ENCODE measurements at places on chromosomes 1 and 21.
A peak's percentile ranks its signal among the peaks of the same experiment; 100 is the strongest.

DNA sequence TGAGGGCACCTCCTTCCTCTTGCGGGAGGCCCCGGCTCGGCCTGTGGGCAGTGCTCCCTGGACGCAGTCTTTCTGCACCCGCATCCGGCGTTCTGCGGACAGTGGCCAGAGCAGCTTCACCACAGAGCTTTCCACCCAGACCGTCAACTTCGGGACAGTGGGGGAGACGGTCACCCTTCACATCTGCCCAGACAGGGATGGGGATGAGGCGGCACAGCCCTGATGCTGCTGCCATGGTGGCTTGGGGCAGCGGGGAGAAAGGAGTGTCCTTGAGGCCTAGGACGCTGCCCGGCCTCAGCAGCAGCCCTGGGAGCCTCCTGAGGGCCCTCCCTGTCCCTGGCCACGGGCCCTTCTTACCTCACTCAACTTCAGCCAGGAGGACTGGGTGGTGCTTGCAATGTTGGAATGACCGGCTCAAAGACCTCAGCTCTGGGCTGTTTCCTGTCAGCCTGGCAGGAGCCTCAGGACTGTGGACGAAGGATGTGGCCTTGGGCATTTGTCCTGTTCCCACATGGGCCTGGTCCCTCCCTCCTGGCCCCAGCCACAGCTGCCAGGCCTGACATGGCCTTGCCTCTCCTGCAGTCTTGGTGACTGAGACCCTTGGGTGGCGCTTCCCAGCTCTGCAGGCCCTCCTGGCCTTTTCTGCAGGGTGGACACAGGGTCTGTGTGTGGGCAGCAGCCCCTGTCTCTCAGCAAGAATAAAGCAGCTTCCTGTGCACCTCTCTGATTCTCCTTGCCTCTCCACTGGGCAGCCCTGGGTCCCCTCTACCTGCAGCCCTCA is 45.9 kb downstream of the TRIM11 start:
- no peak for DNase-seq

DNA sequence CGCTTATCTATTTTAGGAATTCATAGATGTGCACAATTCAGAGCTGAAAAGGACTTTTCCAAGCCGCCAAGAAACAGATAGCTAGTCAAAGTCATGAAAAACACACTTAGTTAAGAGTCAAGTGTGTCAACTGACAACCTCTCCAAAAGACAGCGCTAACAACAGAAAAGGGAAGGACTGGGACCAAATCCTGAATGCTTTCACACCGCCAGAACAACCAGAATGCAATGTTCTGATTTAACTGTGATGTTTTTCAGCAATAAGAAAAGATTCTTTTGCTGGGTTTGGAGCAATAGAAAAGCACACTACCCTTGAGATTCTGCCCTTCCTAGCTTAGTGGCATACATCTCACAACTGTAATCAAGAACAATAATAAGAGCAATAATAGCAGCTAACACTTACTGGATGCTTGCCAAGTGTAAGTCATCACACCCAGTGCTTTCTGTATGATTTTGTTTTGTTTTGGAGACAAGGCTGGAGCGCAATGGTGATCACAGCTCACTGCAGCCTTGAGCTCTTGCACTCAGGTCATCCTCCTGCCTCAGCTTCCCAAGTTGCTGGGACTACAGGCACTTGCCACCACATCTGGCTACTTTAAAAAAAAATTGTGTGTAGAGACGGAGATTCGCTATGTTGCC is 33.9 kb upstream of the SDC3 start:
- no peak for DNase-seq

GRCh38 chr1:92342401-92342800 is 43.5 kb downstream of the RPAP2 start:
- no peak for DNase-seq

GRCh38 chr1:184019506-184019905 is 18.0 kb downstream of the COLGALT2 start:
- DNase-seq, result no peak

- peak; percentile 63 for DNase-seq
Observed at GRCh38 chr1:181485287-181486097, 2.2 kb downstream of the CACNA1E start.

GRCh38 chr1:192272732-192273131 is 44.1 kb upstream of the RGS21 start:
- no peak for DNase-seq

- DNase-seq, result peak; percentile 54
Observed at GRCh38 chr1:234538930-234539649, 60.1 kb upstream of the TARBP1 start.

- peak; percentile 90 for DNase-seq
Observed at GRCh38 chr1:179586107-179586823, 5.4 kb upstream of the TDRD5 start.

- peak; percentile 81 for DNase-seq
Observed at GRCh38 chr1:81509594-81509993, 291.1 kb upstream of the ADGRL2 start.

DNA sequence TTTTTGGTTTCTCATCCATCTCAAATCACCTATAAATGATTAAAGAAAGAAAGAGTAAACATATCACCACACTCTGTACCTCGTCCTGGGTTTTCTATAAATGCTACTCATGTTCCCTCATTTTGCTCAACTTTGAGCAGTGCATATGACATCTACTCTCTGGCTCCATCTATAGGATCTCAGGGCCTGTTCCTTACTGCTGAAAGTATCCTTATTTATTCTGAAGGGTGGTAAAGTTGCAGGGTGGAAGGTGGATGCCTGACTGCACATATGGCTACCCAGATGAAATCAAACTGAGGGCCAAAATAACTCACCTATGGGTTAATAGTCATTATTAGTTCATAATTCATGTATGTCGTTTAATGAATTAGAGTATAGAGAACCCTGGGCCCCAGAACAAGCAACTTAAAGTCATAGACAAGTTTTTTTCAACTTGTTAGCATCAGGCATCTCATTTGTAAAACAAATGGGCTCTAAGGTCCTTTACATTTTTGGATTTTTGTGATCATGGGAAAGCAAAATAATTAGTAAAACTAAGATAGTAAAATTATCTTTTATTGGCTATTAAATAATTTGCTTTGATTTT is 46.5 kb downstream of the NCF2 start:
- peak; percentile 54 for DNase-seq

- peak; percentile 27 for DNase-seq
Observed at GRCh38 chr1:54157401-54157800, 4.6 kb upstream of the CDCP2 start.

DNA sequence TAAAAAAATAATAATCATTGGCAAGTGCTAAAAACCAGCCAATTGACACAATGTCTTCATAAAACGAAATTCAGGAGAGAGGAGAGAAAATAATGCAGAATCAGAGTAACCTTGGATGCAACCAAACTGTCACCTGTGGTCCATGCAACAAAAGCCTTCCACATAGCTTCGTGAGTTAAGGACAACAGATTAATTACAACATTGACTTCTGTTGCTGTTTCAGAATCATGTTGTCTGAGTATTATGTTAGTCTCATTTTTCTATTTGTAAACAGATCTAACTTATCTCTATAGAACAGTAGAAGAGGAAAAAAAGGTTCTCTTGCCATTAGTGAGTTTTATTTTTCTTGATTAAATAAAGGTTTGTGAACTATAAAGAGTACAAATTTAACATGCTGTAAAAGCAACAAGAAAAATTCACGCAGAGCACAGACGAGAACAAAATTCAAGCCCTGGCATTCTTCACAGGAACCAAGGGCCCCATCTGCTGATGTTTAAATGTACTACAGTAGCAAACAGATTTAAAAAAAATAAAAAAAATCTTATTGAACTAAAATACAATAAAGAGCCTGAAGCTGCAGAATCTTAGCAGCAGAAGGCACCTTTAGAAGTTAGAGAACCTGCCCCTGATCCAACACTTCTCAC is 381.1 kb upstream of the PKN2 start:
- no peak for DNase-seq

DNA sequence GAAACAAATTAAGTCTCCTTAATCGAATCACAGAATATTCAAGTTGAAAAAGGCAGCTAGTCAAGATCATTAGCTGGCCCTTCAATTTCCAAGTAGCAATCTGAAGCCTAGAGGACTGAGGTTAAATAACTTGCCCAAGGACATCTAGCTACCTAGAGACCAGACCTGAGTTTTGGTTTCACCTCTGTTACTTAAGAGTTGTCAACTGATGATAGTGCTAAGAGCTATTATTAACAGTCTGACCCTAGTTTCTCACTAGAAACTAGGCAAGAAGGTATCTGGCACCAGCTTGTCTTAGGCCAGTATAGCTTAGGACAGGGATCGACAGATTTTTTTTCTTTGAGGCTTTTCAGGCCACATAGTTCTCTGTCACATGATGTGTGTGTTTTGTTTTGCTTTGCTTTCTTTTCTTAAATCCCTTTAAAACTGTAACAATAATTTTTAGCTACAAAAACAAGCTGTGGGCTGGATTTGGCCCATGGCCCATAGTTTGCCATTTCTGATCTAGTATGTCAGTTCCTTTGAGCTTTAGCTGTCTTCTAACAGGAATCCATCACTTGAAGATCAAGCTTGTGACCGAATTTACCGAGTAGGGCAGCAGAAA is 23.2 kb downstream of the TRIM45 start:
- DNase-seq, result no peak

GRCh38 chr21:43191971-43192370 is 23.2 kb downstream of the CRYAA start:
- peak; percentile 1 for DNase-seq

DNA sequence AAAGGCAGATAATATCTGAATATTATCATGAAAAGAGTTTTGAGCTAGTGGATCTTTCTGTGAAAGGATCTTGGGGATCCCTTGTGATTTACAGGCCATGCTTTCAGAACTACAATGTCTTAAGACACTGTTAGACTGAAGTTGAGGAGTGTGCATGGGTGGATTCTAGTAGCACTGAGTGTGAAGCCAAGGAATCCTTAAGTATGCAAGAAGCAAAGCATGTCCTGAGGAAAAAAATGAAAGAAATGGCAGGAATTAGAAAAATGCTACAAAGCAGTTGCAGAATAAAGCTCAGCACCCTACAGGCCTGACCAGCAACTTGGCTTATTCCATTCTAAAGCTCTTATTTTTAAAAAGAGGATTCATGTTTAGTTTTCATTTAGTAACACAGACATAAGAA is 11.9 kb downstream of the STX6 start:
- no peak for DNase-seq

DNA sequence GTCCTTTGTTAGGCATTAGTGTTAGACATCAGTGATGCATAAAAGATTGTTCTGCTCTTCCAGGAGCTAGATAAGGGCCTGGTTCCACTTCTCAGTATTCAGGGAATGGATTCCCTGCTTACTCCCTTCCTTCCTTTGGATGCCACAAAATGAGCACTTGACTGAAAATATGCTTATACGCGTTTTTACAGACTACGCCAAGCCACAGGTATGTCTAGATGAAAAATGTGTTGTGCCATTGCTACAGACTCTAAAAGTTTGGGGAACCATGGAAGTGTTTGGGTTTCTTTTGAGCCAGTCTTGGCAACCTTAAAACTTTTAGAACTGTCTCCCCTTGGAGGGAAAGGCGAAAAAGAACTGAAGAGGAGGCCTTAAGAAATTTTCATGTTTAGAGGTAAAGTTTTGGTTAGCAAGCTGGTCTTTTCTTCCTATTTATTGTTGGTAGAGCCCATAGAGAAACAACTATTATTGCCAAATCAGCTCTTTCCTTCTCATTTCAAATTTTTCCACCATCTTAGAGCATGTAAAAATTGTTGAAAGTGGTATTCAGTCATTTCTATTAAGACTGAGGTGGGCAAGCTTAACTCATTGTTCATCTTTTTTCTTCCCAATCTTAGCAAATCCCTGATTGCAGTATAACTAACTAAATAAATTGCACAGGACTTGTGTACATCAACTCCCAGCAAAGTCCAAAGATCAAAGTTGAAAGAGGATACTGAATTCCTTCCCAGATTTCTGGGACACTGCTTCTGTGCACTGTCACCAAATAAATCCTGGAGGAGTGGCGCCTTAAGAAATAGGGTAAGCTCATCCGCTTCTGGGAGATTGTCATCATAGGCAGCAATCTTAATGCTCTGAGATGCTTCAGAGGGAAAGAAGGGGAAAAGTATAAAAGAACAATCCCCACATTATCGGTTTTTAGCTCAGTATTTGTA is 18.9 kb downstream of the FGGY start:
- DNase-seq, result no peak

GRCh38 chr1:205914730-205915129 is 28.5 kb downstream of the SLC26A9 start:
- DNase-seq, result no peak

DNA sequence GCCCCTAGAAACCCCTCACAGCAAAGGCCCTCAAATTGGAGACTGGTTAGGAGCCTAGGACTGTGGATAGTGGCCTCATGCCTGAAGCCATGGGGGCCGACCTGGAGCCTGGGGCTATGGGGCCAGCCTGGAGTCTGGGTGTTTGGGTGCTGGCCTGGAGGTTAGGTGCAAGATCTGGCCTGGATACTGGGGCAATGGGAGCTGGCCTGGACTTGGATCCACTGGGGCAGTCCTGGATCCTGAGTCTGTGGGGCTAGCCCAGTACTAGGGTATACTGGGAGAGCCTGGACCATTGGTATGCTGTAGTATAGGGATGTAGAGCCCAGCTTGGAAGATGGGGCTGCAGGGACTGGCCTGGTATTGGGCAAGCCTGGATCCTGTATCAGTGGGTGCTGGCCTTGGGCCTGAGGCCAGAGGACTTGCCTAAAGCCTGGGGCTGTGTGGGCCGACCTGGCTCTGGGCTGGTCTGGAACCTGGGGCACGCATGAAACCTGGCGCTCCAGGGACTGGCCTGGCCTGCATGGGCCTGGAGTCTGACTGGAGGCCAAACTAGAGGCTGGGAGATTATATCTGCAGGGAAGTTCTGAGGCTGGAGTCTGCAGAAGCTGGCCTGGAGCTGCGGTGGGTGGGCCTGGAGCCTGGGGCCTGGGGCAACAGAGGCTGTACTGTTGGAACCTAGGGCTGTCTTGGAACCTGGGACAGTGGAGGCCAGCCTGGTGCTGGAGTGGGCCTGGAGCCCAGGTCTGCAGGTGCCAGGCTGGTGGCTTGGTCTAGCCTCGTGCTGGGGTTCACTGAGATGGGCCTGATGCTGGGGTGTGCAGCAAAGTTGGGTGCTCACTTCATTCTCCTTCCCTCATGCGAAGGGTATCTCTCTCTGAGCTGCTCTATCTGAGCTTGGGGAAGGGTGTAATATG is 12.6 kb upstream of the DENND1B start:
- peak; percentile 56 for DNase-seq

DNA sequence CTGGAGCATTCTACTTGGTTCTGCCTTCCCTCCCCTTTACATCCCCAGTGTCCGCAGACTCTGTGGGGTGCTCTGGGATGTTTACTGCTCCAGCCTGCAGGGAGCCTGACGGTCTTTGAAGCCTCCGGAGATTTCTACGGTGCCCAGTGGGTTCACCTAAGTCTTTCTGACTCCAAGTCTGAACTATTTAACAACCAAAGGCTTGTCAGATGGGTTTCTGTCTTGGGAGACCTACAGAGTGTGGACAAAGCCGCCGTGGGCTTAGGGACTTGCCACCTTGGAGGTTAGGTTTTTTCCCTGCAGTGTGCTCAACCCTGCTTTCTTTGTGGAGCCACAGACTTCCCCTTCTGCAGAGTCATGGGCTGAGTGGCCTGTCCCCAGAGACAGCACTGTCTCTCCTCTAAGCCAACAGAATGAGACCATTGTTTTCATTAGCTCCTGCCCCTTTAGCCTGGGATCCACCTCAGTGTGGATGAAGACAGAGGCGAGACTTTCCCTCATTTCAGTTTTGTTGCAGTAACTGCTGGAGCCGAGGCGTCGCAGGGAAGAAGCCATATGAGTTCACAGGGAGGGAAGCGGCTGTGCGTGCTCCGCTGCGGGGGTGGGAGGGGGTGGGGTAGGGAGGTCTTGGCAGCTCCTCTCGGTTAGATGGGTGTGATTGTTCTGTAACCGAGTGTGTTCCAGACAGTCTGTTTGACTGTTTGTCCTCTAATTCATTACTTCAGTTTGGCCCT is 120.7 kb downstream of the CNIH3 start:
- peak; percentile 71 for DNase-seq

- DNase-seq, result no peak
Observed at GRCh38 chr1:99250728-99251127, 13.6 kb upstream of the PLPPR4 start.

- no peak for DNase-seq
Observed at GRCh38 chr1:189764391-189765320, 713.0 kb downstream of the BRINP3 start.

Data from islet precursor cell (in vitro differentiated cells).